Fibroblast of skin of right biceps (primary cell): ENCODE measurements at places on chromosomes 7 and 10.

DNA sequence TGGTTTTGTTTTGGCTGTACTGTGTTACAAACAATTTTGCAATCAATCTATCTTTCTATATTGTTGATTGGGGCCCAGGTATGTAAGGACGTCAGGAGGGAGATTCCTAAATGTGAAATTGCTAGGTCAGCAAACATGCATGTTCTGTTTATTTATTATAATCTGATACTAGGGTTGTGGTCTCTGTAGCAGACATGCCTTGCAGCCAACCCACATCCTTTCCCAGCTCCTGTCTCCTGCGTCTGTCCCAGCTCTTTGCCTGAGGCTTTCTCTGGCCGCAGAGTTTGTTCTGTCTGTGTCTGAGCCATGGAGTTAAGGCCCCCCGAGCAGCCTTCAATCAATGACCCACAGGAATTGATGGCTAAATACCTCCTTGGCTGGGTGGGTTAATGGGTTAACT is 124.0 kb upstream of the ZEB1 start:
- no peak for DNase-seq

DNA sequence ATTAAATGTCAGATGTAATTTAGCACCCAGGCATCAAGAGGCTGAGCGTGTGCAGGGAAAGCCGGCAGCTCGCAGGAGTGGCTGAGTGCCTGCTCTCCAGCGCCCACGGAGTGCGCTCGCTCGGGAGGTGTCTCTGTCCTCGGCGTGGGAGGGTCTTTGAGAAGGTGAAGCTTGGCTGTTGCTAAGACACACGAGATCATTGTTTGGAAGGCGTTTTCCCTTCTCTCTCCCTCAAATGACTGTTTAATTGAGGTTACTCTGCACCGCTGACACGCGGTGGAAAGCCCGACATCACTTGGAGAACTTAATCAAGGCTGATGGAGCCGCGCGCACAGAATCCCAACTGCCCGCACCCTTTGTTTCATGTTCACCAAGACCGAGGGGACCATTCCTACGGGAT is 414.6 kb downstream of the DNAJB6 start:
- DNase-seq: no peak

GRCh38 chr10:650886-651615 is 38.4 kb downstream of the DIP2C start:
- peak; percentile 75 for DNase-seq

DNA sequence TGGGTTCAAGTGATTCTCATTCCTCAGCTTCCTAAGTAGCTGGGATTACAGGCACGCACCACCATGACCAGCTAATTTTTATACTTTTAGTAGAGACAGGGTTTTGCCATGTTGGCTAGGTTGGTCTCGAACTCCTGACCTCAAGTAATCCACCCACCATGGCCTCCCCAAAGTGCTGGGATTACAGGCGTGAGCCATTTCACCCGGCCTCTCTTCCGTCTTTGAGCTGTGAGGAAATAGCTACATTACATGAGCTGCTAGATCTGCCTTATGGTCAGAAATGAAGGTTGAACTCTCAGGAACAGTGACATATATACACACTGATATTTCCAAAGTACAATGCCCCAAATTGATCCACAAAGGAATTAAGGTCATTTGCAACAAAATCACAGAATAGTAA is 2.4 kb downstream of the BLVRA start:
- no peak for DNase-seq

GRCh38 chr7:3911685-3912084 is 610.6 kb downstream of the SDK1 start:
- DNase-seq: no peak

- DNase-seq: peak; percentile 62
Observed at GRCh38 chr10:14536241-14537213, 205.8 kb upstream of the FRMD4A start.

DNA sequence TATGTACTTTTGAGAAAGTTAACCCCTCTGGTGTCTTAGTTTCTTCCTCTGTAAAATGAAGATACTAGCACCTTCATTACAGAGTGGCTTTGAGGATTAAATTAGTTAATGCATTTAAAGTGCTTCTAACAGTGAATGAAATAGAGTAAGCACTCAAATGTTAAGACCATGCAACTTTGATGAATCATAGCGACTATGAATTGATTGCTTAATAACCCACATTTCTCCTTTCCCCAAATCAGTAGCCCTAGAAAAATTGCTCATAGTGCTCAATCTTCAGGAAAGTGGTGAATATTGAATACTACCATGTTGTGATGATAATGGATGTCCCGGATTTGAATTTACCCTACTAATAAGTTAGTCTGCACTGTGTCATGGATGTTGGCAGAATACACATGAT is 48.1 kb downstream of the CD36 start:
- peak; percentile 44 for DNase-seq

DNA sequence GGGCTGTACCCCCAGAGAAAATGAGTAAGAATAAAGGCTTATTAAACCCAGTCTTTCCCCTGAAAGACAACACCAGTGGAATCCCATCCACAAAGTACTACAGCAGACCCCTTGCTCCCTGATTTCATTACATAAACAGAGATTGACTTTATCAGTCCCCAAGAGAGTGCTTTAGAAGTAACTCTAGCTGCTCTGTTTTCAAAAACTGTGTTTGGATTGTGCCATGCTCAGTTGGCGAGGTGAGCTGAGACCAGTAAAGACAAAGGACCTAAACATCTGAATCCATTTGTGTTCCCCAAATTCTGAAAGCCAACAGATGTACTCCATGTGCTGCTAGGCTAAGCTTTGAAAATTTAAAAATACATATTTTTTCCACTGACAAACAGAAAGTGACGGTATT is 127.0 kb downstream of the ATE1 start:
- no peak for DNase-seq

GRCh38 chr10:133161486-133162109 is 1.6 kb downstream of the KNDC1 start:
- no peak for DNase-seq

DNA sequence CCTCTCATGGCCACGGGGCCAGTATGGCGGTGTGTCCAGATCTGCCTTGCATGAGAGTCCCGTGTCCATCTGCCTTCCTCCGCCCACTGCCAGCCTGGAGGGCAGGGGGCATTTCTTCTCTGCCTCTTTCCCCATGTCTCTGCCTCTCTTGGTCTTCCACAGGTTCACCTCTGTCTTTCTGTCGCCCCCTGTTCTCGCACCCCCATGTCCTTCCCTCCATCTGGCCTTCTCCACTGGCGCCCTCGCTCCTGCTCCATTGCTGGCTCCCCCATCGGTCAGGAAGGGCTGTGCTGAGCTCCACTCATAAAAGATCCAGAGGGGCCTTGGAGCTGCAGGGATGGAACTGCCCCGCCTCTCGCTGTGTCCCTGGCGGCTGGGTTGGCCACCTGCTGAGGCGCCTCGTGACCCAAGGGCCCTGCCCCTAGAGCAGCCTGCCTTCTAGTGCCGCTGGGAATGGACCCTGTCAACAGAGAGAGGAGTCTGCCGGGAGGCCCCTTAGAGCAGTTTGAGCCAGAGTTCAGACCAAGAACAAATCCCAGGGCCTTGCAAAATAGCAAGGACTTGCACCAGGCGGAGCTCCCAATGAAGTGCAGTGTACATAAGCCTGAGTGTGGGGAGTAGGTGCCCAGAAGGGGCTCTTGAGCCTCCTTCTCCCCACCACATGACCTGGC is 42.0 kb downstream of the GOLGA7B start:
- DNase-seq: no peak

GRCh38 chr7:17367502-17367901 is 69.0 kb downstream of the AHR start:
- DNase-seq: peak; percentile 29

DNA sequence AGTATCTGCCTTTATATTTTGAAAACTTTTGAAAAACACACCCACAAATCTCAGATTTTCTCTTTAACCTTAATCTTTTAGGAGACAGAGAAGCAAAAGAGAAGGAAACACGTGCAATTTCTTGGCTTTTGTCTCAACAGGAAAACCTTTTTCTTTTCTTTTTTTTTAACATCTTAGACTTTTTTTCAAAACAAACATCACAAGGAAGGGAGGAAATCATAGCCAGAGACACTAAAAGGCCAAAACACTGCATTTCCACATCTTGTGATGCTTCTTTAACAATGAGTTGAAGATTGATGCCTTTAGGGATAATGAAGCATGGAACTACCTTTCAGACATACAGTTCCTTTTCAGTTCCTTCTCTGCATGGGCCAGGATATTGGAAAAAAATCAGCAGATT is 136.6 kb upstream of the NRBF2 start:
- no peak for DNase-seq

GRCh38 chr10:633279-634245 is 55.9 kb downstream of the DIP2C start:
- DNase-seq: no peak

GRCh38 chr7:107078517-107078966 is 34.0 kb downstream of the PRKAR2B start:
- peak; percentile 20 for DNase-seq

GRCh38 chr10:86226016-86226415 is 140.6 kb downstream of the GRID1 start:
- DNase-seq: no peak

GRCh38 chr7:144474800-144475615 is 71.5 kb upstream of the NOBOX start:
- no peak for DNase-seq

DNA sequence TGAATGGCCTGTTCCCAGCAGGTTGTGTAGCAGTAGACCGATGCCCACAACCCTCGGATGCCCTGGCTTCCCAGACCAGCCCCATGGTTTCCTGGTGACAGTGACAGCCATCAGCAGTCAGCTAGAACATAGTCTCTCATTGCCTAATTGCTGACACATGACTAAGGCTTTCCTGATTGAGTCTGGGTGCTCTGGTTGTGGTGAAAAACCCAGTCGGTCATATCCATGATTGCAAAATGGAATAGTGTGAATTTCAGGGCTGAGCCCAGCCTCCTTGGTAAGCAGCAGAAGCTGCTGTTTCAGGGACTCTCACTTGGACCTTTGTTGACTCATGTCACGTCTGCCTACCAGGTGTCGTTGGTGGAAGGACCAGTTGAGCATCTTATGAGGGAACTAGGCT is 36.6 kb downstream of the POR start:
- peak; percentile 73 for DNase-seq

- no peak for DNase-seq
Observed at GRCh38 chr10:3559527-3559926, 225.5 kb downstream of the KLF6 start.

GRCh38 chr10:88759366-88760101 is at the start of gene LIPN:
Gene LIPN (plus strand): TSS chr10:88760020. CDS start chr10:88761406, 1,386 bp downstream.
- no peak for DNase-seq

DNA sequence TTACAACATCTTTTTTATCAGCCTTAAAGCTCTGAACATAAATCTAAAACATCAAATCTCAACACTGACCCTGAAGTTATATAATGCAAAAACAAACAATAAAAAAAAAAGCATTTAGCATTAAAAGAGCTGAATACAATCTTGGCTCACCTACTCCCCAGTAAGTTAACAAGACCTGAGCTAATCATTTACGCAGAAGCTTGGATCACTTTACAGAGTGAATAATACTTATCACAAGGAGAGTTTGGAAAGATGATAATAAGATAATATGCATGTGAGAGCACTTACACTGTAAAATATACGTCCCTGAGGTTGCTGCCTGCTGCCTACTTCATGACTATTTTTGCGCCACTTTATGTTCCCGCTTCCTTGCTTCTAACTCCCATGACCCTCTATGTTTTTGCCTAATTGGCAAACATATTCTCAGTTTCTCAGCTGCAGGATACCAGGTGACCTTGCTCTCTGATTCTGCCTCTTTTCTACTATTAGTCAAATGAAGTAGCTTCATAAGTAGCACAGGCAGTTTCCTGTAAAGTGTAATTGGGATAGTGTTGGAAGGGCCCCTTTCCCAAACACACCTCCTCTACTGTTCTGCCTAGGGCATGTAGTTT is 333.6 kb downstream of the LRRTM3 start:
- DNase-seq: no peak

- DNase-seq: no peak
Observed at GRCh38 chr7:142454862-142455261, 197.0 kb upstream of the PRSS58 start.

DNA sequence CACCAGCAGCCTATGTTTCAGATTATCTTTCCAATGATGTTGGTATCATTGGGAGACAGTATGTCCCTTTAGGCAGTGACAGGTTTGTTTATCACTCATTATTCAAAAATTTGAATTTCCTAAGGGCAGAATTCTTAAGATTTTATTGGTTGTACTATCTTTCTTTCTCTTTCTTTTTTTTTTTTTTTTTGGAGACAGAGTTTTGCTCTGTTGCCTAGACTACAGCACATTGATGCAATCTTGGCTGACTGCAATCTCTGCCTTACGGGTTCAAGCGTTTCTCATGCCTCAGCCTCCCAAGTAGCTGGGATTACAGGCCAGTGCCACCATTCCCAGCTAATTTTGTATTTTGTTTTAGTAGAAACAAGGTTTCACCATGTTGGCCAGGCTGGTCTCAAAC is 111.2 kb downstream of the PON1 start:
- no peak for DNase-seq

DNA sequence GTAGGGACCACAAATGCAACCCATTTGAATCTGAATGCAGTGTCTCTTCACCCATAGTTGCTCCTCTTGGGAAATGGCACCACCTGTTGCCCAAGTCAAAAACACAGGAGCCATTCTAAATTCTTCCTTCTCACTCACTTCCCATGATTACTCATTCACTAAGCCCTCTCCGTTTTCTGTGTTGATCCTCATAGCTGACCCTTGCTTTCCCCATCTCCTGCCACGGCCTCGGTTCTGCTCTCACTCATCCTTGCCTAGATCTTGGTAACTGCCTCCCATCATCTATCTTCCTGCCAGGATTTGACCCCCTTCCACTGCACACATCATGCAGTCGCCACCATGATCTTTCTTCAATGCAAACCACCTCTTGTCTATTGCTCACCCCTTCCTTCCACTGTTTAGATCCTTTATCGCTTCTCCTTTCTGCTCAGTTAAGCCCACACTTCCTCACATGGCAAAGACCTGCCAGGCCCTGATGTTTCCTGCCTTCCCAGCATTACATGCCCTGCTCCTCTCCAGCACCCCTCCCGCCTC is 19.0 kb upstream of the CPN1 start:
- peak; percentile 7 for DNase-seq

DNA sequence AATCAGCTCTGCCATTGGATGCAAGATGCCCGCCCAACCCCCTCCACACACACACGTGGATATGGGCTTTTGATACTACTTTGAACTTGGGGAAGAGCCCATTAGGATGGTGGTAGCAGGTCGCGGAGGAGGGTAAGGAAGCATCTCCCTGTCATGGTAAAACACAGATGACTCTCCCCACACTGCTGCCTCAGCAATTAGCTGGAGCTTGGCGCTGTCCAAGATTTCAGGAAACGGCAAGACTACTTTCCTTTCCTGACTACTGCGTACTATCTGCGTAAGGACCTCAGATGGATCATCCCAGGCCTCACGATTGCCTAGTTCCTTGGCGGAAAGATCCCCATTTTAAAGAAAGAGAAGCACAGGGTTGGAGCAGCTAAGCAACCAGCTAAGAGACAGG is 134.3 kb downstream of the C10orf90 start:
- DNase-seq: peak; percentile 24

- DNase-seq: no peak
Observed at GRCh38 chr10:101903827-101904550, 60.4 kb upstream of the KCNIP2 start.

DNA sequence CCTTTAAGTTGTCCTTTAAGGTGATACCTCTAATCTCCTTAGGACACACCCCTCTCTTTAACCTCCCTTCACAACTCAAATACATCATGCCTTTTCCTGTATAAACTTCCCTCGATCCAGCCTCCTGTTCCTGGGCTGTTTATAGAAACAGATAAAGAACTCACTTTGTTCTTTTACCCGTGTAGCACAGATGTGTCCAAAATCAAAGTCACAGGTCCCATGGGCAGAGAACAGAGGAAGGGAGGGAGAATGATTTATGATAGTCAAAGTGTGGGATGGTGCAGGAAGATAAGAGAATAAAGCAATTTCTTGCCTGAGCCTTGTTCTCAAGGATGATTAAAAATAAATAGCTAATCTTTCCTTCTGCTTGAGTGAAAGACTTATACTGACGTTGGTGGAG is 50.3 kb upstream of the CABCOCO1 start:
- no peak for DNase-seq
